Activated CD8-positive, alpha-beta memory T cell treated with anti-CD3 and anti-CD28 coated beads for 1 hour (primary cell): ENCODE measurements at places on chromosomes 1 and 21.

DNA sequence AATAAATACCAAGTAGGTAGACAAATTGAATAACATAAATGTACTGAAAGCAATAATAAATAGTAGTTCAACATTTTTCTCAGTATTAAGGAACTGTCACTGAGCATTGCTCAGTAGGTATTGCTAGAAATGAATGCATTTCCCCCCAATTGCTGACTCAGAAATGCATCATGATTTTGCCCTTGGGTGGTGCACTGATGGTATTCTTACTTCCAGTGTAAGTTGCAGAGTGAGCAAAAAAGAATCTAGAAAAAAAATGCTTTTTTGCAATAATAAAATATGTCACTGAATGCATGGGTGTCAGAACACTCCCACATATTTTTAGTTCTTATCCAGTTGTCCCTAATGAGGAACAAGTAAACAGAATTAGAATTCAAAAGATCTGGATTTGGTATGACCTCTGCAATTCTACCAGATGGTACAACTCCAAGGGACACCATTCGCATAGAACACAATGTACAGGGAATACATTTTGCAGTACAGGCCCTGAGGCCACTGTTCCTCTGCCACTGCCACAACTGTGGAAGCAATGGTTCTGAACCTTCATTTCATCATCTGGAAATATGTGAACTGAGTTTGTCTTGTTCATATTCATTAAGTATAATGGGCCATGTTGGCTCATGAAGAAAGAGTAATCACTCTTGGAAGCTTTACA, 78.0 kb downstream of the ATP6V1G3 start:
- DNase-seq = no peak

DNA sequence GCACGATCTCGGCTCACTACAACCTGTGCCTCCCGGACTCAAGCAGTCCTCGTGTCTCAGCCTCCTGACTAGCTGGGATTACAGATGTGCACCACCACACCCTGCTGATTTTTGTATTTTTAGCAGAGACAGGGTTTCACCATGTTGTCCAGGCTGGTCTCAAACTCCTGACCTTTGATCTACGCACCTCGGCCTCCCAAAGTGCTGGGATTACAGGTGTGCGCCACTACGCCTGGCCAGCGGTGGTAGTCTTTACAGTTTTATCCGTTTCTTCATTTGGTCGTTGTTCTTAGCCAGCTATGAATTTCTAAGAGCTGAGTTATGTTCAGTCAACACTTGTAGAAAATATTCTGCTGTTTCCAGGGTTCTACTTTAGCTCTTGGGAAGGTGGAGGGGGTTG, 53.3 kb downstream of the AKNAD1 start:
- no peak for DNase-seq

DNA sequence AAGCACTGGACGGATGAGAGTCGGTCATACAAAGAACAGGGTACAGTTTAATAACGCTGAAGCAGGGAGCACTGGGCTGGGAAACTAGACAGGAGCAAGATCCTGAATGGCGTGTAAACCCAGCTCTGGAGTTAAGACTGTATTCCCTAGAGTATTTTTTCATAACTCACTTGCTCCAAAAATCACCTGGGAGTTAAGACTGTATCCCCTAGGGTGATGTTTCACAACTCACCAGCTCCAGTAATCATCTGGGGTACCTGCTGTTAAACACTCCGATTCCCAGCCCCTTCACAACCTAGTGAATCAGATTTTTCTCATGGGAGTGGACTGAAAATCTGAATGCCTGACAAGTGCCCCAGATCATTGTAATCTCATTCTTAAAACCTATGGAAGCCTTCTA, 123.2 kb downstream of the MAB21L3 start:
- DNase-seq = no peak

DNA sequence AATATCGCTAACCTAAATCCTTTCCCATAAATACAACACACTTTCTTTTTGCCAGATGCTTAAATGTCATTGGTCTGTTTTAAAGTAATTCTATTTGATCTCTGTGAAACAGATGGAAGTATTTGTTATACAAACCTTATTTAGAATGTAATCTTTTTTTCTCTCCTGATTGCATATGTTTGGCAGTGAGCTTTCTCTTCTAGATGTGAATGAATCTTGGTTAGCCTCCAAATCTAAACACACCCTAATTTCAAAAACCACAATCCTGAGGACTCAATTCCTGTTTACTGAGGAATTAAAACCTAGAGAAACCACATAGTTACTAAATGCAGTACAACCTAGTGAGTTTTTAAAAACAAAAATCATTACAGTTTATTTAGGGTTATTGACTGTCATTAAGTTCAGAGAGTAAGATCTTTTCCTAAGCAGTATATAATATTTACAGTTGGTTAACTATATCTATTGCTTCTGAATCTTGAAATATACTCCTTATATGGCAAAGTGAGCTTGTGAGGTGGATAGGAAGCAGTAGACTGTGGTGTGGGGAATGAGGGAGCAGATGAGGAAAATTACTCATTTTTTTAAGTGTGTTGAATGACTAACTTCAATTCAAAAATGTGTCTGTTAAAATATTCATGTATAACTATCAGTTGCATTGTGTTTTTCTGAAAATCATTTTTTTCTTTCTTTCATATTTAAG, 218.7 kb downstream of the FMN2 start:
- no peak for DNase-seq

DNA sequence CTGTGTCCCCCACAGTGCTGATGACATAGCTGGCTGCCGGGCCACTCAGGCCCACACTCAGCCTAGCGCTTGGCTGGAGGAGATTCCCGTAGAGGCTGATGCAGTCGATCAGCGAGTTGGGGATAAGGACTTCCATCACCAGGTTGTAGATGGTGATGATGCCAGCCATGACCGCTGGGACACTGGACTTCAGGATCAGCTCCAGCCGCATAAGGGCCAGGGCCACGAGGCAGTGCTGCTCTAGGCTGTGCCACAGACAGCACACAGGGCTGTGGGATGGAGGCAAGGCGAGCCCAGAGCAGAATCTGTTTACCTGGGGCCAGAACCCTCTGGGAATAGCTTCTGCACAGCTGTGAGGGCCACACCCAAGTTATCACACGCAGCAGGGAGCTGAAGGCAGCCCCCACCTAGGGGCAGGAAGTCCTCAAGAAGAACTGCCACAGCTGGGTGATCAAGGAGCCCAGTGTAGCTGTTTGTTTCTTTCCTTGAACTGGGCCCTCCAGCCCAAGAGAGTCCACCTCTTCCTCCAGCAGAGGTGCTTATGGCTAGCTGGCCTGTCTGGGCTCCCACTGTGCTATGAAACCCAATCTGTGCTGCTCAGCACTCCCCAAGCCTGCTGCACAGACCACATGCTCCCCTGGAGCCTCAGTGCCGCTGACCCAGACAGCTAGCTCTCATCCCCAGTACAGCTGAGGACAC, 6.2 kb downstream of the SLC2A1 start:
- DNase-seq = no peak

GRCh38 chr1:33424610-33425009, 6.3 kb downstream of the PHC2 start:
- no peak for DNase-seq

- DNase-seq = no peak
Measured at GRCh38 chr1:73701826-73702225, 496.1 kb downstream of the LRRIQ3 start.

- no peak for DNase-seq
Measured at GRCh38 chr1:233884461-233885151, 19.9 kb upstream of the SLC35F3 start.

DNA sequence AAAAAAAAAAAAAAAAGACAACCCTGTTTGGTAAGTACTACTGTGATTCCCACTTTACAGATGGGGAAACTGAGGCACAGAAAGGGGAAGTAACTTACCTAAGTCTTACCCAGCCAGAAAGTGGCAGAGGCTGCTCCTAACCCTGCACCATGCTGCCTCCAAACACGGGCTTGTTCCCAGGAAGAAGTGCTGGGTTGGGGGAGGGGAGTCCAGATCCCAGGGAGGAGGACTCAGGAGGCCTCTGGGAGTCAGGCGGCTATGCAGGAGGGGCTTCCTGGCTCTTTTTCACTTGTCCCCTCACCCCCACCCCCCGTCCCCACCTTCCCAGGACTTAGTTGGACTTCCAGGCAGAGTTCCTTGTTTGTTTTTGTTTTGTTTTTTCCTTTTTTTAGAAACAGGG, 23.9 kb downstream of the PIK3CD start:
- DNase-seq = no peak

DNA sequence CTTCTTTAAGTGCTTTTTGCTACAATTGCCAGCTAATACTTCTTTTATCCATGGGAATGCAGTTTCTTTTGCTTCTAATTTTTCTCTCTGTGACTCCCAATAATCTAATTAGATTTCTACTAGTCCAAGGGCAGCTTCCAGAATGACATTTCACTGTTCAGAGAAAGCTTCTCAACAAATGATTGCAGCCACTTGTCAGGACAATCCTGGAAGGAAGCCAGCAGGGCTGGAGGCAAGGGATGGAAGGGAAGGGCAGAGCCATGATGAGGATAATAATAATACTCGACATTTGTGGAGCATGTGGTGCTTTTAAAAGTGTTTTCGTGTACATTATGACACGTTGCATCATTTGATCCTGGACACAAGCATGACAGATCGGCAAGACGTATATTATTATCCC, 19.4 kb downstream of the F11R start:
- no peak for DNase-seq

DNA sequence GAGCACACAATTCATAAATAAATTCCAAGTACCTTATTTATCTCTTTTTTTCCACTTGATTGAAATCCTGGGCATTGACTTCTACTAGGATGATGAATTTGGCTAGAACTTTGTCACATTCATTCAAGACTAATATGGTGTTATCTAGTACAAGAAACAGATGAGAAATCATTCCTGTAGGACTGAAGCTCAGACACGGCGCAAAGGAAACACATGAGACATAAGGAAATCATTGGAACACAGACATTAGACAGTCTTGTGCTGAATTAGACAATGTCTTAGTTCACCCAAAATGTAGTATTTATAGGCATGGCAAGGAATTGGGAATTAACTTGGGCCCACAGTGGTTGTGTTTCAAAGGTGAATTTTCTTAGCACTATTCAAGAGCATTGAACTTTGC, 305.7 kb downstream of the SETD4 start:
- DNase-seq = no peak

- DNase-seq = no peak
Measured at GRCh38 chr1:22197644-22198043, 54.7 kb upstream of the WNT4 start.

- DNase-seq = no peak
Measured at GRCh38 chr1:117118137-117118536, 3.4 kb downstream of the TRIM45 start.

DNA sequence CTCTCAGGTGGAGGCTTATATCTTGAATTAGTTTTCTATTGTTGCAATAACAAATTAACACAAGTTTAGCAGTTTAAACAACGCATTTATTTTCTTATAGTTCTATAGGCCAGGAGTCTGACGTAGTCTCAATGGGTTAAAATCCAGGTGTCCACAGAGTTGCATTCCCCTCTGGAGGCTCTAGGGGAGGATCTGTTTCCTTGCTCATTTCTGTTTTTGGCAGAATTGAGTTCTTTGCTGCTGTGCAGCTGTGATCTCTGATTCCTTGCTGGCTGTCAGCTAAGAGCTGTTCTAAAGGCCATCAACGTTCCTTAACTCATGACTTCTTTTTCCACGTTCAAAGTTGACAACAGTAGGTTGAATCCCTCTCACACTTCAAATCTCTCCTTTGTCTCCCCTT, 31.8 kb downstream of the S100A10 start:
- no peak for DNase-seq

DNA sequence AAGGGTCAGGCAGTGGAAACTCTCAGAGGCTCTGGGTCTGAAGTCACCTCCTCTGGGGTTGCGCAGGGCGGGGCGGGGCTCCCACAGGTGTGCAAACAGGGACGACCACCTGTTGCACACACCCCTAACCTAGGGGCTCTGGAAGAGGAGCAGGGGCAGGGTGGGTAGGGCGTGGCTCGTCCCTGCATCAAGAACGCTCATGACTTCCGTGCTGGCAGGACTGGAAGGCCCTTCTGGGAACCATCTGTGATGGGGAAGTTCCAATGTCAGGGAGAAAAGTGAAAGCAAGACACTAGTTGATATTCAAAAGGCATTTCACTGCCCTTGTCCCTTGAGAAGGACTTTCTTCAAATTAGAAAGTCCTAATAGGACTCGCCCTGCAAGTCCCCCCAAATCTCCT, 22.1 kb upstream of the CLSTN1 start:
- no peak for DNase-seq

DNA sequence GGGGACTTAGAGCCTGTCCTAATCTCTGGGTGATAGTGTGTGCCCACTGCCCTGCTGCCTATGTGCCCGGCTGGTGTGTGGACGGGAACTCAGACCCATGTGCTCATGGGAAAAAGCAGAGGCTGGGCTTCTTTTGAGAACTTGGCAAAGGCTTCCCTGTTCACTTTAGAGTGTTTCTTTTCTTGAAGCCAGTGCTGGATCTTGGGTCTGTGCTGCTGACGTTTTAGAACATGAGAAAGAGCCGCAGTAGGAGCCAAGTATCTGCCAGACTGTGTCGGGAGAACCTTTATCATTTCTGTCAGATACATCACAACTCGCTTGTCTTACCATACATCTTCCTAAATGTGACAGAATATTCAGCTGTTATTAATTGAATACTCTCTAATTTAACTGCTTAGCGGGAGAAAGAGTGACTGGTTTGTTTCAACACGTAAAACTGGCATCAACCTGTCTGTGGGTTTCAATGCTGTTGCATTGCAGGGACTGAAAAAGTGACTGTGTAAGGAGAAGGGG, 195.2 kb downstream of the PBX1 start:
- DNase-seq = no peak

DNA sequence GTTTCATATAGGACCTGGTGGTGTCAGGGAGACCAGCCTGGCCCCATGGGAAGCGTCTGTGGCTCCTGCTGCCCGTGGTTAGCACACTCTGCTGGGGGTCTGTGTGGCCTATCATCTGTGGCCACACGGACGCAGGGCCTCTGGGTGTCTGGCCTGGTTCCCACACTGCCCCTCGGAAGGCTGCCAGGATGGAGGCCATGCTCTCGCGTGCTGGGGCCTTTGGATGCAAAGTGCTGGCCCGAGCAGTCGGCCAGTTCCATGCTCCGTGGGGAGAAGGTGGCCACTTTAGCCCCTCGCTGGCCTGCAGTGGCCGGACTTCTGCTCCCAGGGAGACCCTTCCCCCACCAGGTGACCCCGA, 20.8 kb upstream of the LRRC3 start:
- no peak for DNase-seq

DNA sequence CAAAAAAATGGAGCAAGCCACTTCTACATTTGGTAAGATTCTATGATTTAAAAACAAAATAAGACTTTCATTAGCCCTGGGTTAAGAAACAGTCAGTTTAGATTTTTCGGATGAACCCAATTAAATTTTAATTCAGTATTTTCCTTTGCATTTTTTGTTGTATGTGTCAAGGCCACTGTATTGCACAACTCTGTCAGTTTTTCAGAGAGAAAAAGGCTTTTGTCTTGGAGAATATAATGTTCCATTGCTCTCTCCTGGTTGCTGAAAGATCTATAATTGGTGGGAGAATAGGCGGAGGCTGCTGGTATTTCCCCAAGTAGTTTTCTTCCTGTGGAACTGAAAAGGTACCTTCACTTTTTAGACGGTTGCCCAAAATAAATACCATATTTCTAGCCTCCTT, 84.6 kb downstream of the NEGR1 start:
- DNase-seq = no peak
